ENCODE measurements at places on chromosomes 7 and 10.

GRCh38 chr7:40583667-40584444 lies 449.1 kb downstream of the SUGCT start:
- no peak for DNase-seq

- DNase-seq = no peak
Measured at GRCh38 chr10:1050145-1050544, 1.2 kb upstream of the IDI1 start.

DNA sequence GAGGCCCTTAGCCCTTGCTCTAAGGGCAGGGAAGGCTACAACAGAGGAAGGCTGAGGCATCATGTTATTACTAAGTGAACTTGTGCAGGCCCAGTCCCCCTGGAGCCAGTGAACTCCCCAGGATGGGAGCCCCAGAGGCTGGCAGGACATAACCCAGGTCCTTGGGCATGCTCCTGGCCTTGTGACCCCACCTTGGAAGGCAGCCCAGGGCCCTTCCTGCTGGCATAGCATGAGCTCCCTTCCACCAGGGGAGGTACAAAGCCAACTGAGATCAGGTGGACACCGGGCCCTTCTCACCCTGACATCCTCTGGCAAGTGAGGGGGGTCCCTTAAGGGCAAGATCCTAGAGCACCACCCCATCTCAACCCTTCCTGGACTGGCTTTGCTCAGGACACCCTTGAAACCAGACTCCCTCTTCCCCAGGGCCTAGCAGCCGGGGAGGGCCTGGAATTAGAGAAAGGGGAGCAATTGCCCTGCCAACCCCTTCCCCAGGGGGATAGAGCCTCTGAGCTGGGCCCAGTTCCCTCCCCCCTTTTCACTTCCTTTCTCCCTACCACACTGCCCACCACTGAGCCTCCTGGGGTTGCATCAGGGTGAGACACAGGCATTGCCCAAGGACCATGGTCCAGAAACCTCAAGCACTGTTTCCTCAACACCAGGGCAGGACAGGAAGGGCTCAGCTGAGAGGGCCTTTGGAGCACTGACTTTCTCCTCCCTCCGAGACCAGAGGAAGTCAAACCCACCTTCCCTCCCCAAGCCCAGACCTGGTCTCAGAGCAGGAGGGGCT lies 1.8 kb upstream of the VSIR start:
- no peak for DNase-seq

DNA sequence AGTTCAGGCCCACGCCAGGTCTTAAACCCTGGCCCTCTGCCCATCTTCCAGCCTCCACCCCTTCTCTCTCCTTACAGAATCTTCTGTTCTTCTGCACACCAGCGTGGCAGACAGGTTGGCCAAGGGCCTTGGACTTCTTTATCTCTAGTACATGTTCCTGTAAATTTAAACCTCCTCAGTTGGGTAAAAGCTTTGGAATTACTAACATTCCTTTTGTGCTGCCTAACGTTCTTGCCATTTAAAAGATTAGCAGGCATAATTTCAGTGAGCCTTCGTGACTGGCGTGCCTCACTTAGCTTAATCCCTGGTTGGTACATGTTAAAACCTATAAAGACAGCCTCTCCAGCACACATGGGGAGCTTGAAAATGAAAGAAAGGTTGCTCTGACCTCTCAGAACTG lies 192.2 kb downstream of the CUX1 start:
- DNase-seq = no peak

DNA sequence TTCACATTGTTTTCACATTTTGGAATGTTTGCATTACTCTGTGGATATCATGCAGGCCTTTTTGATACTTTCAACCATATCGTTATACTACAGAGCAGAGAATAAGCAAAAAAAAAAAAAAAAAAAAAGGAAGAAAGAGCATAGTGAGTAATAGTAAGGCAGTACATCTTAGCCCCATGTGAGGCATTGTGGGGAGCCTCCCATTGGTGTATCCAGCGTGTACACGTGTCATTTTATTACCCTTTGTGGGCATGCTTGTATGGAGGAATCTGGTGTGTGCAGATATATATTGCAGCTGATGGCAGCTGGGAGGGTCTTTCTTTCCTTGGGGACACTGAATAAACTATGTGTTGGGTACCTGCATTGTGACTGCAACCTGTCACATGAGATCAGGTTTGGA lies 19.6 kb downstream of the R3HCC1L start:
- no peak for DNase-seq
